ENCODE measurements at places on chromosomes 12 and 14.

DNA sequence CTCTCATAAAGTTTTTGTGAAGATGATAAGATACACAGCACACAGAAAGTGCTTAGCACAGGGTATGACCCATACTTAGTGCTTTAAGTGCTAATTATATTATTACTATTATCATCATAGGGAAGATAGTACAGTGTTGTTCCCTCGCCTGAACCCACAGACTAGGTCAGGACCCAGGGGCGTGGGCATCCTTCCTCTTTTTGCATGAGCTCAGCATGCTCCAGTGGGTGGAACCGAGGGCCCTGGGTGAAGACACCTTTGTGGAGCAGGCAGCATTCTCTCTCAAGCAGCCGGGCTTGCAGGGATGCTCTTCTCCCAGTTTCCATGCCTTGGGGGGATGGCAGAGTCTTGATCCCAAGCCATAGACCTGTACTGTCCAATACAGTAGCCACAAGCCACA, 34.8 kb downstream of the CRACR2A start:
- DNase-seq = no peak

GRCh38 chr12:59652130-59652529, 56.3 kb downstream of the SLC16A7 start:
- no peak for DNase-seq

- DNase-seq = no peak
These were observed 15.2 kb downstream of the ERC1 start for GRCh38 chr12:1006255-1006654.

- no peak for DNase-seq
These were observed 84.8 kb upstream of the LRFN5 start for GRCh38 chr14:41521891-41522290.
